Mesenteric fat pad (tissue), 1 donor: ENCODE measurements at places on chromosomes 2 and 18. TPM values are rescaled to one million over a fixed set of nuclear protein-coding genes. Genes with fewer than 3 reads are reported as not detected.

DNA sequence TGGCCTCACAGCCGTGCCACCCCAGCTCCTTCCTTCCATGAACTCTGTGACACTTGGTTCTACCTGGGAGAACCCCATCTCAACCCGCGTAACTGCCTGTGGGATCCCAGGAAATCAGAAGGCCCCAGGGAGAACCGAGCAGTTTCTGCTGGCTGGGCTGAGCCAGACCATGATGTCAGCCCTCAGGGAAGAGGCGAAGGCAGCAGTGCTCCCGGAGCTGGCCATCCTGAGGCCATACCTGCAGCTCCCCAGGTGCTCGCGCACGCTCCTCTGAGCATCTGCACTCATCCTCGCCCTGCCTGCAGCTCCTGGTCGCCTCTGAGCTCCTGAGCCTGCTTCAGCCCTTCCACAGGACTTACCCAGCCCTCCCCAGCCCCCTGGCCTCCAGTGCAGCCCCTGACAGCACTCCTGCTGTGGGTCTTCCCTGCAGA, 186.1 kb downstream of the SEPTIN10 start:
- no peak for DNase-seq

Gene CCDC68
- total RNA-seq, result 6.0 TPM

Gene ASB18
- not detected for total RNA-seq

DNA sequence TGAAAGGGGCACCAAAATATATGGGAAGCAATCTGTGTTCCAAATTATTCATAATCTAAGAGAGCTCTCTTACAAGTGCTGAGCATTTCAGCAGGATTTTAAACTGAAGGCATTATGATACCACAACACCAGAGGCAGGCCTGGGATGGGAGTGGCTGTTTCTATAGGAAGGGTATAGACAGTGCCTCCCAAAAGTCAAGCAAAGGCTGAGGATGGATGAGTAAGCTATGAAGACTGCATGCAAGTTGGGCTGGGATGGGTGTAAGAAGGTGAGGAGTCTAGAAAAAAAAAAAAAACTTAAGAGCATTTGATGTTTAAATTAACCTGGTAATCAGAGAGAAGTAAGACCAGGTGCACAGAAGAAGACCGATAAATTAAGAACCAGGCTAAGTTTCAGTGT, 132.5 kb downstream of the OSR1 start:
- no peak for DNase-seq

DNA sequence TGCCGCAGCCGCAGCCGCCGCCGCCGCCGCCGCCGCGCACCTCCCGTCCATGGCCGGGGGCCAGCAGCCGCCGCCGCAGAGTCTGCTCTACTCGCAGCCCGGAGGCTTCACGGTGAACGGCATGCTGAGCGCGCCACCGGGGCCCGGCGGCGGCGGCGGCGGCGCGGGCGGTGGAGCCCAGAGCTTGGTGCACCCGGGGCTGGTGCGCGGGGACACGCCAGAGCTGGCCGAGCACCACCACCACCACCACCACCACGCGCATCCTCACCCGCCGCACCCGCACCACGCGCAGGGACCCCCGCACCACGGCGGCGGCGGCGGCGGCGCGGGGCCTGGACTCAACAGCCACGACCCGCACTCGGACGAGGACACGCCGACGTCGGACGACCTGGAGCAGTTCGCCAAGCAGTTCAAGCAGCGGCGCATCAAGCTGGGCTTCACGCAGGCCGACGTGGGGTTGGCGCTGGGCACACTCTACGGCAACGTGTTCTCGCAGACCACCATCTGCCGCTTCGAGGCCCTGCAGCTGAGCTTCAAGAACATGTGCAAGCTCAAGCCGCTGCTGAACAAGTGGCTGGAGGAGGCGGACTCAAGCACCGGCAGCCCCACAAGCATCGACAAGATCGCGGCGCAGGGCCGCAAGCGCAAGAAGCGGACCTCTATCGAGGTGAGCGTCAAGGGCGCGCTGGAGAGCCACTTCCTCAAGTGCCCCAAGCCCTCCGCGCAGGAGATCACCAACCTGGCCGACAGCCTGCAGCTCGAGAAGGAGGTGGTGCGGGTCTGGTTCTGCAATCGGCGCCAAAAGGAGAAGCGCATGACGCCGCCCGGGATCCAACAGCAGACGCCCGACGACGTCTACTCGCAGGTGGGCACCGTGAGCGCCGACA, 2.4 kb downstream of the POU3F3 start:
- DNase-seq, result no peak

Gene FAP
- total RNA-seq, result 24.7 TPM

Gene KCNG2
- 0.51 TPM for total RNA-seq

DNA sequence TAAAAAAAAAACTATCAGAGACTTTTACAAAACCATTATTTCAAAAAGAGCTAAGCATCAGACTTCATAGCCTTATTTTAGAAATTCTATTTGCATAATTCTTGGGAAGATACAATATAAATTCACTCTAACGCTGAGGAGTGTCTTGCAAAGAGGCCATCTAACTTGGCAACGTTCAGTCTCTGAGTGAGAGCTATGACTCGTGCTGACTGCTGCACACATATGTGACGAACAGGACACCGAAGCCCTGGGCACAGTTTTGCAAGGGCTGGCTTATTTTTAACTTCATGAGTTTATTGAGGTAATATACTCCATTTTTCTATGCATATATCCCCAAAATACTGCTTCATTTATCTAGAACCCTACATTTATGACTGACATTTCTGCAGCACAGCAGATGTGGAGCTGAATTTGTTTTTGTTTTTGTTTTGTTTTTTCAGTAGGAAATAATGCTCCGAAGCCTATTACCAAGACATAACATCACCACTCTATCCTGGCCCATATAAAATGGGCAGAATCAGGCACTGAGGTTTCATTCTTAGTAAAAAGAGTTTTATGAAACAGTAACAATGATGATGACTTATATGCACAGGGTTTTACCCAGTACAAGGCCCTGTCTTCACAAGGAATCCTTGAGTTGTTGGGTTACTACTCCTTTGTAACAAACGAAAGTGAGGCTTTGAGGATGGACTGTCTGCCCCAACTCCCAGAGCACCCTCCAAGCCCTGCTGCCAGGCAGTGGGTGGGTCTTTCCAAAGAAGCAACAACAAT, 68.3 kb downstream of the CRACDL start:
- DNase-seq, result no peak

DNA sequence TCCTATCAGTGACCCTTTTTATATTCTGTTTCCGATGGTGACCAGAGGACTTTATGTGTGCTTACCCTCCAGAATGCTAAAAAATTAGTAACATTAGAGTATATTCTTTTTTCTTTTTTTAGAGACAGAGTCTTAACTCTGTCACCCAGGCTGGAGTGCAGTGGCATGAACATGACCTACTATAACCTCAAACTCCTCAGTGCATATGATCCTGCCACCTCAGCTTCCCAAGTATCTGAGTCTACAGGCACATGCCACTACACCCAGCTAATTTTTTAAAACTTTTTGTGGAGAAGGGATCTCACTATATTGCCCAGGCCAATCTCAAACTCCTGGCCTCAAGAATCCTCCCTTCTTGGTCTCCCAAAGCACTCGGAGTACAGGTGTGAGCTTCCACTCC, 74.6 kb downstream of the MALT1 start:
- no peak for DNase-seq

GRCh38 chr2:230382108-230382507, 33.9 kb upstream of the SP100 start:
- no peak for DNase-seq

GRCh38 chr2:226715347-226715990, 84.2 kb downstream of the IRS1 start:
- DNase-seq, result no peak

DNA sequence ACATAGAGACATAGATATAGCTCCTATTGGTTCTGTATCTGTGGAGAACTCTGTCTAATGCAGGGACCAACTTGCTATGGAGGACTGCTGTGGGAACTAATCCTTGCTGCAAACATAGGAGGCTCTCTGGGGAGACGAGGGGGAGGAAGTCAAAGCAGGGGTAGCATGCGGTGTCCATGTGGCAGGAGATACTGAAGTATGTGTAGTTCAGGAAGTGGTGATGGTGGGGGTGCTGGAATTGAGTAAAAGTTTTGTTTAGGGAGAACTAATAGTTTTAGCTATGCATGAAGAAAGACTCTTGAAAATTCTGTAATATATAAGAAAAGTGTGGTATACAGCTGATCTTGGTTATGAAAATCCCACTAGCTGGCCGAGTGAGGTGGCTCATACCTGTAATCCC, 62.0 kb downstream of the ANKRD44 start:
- DNase-seq, result no peak

Gene PTPRN
- not detected for total RNA-seq

- DNase-seq, result no peak
Measured at GRCh38 chr2:106232638-106233349, 38.7 kb upstream of the UXS1 start.

GRCh38 chr2:239202343-239202742, 198.5 kb downstream of the HDAC4 start:
- DNase-seq, result peak; percentile 73

Gene IGFBP2
- 59.9 TPM for total RNA-seq

DNA sequence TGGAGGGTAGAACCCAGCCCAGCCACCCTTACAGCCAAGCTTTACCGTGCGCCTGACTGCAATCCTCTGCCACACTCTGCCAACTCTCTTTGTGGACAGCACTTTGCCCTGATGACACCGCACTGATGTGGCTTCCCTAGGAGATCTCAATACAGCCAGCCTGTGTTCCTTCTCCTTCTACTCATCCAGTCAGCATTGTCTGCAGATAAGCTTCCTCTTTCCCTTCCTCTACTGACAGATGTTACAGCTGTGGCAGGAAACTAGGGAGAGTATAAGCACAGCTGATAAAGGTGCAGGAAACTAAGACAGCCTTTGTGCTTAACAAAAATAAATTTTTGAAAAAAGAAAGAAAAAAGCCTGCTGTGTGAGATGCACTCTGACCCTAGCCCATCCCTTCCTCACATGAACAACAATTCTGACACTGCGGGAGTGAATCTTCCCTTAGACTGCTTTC, 25.0 kb downstream of the CEP68 start:
- DNase-seq, result no peak

GRCh38 chr2:10238991-10239485, 63.7 kb upstream of the HPCAL1 start:
- DNase-seq, result no peak

Gene GAREM2
- 6.8 TPM for total RNA-seq

Gene CIAO1
- total RNA-seq, result 71.0 TPM

Gene D2HGDH
- 27.0 TPM for total RNA-seq

- no peak for DNase-seq
Measured at GRCh38 chr2:42087857-42088195, 40.0 kb downstream of the PKDCC start.

GRCh38 chr2:147164563-147164962, 680.3 kb upstream of the ACVR2A start:
- DNase-seq, result no peak

GRCh38 chr2:142300517-142300916, 169.7 kb upstream of the LRP1B start:
- no peak for DNase-seq

Gene GULP1
- 11.1 TPM for total RNA-seq

Gene SERPINB10
- total RNA-seq, result not detected

- peak; percentile 77 for DNase-seq
Measured at GRCh38 chr18:75114231-75114764, 94.6 kb downstream of the PTGR3 start.

DNA sequence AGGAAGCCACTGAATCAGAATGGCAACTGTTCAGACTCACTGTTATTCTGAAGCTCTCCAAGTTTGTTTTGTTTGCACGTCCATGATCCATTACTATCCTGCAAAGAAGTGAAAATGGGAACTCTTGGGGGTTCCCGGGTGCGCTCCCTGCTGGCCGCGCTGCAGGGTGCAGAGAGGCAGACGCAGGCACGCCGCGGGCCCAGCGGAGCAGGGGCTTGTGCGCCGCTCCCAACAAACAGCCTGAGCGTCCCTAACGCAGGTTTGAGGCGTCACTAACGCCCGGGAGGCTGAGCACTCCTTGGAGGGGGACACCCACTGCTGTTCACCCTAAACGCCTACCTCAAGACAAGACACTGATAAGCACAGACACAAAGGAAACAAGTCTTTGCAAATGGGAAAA, 14.3 kb upstream of the PIEZO2 start:
- no peak for DNase-seq

GRCh38 chr2:142742371-142743214, 134.9 kb upstream of the KYNU start:
- no peak for DNase-seq

- no peak for DNase-seq
Measured at GRCh38 chr2:215746226-215746886, 267.0 kb downstream of the MREG start.

DNA sequence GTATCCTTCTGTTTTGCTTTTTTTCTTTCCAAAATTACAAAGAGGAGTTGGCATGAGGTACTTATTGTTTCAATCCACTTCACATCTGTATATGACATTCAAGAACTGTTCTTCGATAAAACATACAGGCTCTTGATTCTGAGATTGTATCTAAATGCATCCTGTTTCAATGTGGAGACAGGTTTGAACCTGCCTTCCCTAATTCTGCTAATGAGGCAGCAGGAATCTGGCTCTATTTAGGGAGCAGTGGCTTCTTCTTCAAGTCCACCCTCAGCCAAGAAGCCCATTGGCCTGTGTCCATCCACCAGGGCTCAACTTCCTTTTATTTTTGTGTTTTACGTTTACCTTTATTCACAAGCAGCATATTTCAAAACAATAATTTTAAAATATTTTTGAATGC, 84.8 kb upstream of the PIK3C3 start:
- DNase-seq, result no peak

- no peak for DNase-seq
Measured at GRCh38 chr18:34495506-34495905, 214.6 kb upstream of the DTNA start.

Gene CNGA3
- total RNA-seq, result 1.1 TPM

GRCh38 chr2:36451512-36451911, 95.9 kb downstream of the CRIM1 start:
- no peak for DNase-seq

GRCh38 chr18:73990258-73990657, 157.4 kb downstream of the FBXO15 start:
- DNase-seq, result no peak

Gene UCN
- total RNA-seq, result 1.0 TPM

GRCh38 chr2:119744335-119744939, 15.3 kb upstream of the PTPN4 start:
- no peak for DNase-seq

Gene ERFE
- 1.5 TPM for total RNA-seq
